ENCODE measurements at places on chromosomes 7 and 10.

- no peak for DNase-seq
Observed at GRCh38 chr7:86664486-86664885, 20.8 kb downstream of the GRM3 start.

DNA sequence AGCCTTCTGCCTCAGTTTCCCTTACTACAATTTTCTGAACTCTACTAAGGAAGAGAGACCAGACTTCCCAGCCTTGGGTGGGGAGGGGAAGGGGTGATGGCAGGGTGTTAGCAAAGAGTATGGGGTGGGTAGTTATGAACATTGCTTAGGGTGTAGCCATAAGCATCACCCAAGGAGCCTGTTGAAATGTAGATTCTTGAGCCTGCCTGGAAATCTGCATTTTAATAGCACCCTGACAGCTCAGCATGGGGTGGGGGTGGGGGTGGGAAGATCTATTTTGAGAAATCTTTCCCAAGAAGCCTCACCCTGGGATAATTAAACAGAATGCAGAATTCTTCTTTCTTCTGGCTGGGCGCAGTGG is 164.8 kb downstream of the NRF1 start:
- DNase-seq = no peak

DNA sequence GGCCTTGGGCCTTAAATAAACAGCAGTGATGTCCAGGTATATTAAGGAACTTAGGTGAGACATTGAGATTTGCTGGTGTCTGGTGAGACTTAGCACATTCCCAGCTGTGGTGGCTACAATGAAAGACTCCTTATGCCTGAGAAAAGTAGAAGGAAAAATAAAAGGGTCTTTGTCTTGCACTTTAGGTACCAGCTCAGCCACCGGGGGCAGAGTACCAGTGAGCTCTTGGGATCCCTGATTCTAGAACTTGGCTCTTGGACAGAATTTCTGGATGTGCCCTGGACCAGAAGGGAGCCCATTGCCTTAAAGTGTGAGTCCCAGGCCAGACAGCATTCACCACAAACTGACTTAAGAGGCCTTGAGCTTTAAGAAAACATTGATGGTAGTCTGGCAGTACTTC is 1038.7 kb downstream of the SORCS3 start:
- DNase-seq = no peak

- DNase-seq = no peak
Observed at GRCh38 chr10:113613427-113613826, 50.4 kb downstream of the NRAP start.

GRCh38 chr10:21134645-21135022 is 237.5 kb upstream of the NEBL start:
- no peak for DNase-seq

Data from activated naive CD4-positive, alpha-beta T cell treated with anti-CD3 and anti-CD28 coated beads, Interleukin-2, amount 50 U/mL, for 72 hours (primary cell).